ENCODE measurements at places on chromosomes 4 and X.

DNA sequence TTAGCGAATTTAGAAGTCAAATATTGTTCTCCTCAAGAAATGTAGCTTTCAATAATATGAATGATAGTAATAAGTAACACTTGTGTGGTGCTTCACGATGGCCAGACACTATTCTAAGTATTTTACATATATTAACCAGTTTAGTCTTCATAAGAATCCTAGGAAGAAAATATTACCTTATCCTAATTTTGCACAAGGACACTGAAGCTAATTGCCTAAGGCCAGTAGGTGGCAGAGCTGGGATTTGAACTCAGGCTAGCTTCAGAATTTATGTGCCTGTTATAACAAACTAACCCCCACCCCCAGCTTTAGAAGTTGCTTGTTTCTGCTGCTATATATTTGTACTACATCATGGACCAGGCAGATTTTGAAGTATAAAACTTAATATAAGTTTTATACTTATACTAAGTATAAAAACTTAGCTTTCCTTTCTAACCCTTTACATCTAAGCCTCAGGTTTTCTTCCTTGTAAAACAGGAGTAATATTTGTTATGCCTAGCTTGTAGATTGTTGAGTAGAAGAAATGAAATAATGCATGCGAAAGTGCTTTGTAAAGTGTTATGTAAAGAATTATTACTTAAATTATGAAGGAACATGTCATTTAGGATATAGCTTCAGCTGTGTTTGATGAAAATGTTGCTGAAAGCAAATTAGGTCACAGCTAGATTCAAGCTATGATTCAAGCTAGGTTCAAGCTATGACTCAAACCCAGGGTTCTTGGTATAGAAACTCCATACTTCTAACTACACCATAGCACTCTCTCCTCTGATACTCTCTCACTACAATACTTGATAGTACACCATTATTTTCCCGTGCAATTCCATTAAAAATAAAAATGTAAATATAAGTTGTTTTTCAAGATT lies 4.2 kb upstream of the CDS1 start:
- DNase-seq, result peak; percentile 32

DNA sequence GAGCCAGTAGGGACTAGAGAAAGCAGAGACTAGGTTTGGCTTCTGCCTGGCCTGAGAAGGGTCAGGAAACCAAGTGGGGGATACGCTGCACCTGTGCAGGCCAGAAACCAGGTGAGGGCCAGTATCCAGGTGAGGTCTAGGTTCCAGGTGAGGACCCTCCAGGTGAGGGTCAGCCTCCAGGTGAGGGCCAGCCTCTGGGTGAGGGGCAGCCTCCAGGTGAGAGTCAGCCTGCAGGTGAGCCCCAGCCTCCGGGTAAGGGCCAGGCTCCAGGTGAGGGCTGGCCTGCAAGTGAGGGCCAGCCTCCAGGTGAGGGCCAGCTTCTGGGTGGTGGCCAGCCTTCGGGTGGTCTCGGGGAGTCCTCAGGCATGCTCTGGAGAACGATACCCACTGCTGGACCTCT lies 238.8 kb downstream of the USP46 start:
- no peak for DNase-seq

DNA sequence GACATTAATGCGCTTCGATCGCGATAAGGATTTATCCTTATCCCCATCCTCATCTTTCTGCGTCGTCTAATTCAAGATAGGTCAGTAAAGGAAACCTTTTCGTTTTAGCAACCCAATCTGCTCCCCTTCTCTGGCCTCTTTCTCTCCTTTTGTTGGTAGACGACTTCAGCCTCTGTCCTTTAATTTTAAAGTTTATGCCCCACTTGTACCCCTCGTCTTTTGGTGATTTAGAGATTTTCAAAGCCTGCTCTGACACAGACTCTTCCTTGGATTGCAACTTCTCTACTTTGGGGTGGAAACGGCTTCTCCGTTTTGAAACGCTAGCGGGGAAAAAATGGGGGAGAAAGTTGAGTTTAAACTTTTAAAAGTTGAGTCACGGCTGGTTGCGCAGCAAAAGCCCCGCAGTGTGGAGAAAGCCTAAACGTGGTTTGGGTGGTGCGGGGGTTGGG lies 528 bp upstream of the FGF2 start:
- DNase-seq, result no peak

GRCh38 chrX:48045410-48046311 lies 25.8 kb downstream of the ZNF630 start:
- peak; percentile 32 for DNase-seq

DNA sequence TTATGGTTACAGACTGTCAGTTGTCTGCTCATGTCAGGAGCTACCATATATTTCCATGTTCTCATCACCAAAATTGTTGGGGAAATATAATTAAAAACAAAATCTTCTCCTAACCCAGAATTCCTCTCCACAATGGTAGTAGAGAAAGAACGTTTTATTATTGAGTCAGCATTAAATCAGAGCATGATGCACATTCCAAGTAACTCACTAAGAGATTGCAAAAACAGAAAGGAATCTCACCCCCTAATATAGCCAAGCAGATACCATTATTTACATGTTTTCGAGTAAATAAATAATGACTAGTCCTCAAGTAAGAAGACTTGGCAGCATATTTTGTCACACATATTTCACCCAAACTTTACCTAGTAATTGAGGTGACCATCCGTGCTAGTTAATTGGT lies 36.2 kb upstream of the ARHGEF6 start:
- DNase-seq, result no peak

- DNase-seq, result no peak
These were observed 344.3 kb downstream of the BCOR start for GRCh38 chrX:39753293-39753996.

DNA sequence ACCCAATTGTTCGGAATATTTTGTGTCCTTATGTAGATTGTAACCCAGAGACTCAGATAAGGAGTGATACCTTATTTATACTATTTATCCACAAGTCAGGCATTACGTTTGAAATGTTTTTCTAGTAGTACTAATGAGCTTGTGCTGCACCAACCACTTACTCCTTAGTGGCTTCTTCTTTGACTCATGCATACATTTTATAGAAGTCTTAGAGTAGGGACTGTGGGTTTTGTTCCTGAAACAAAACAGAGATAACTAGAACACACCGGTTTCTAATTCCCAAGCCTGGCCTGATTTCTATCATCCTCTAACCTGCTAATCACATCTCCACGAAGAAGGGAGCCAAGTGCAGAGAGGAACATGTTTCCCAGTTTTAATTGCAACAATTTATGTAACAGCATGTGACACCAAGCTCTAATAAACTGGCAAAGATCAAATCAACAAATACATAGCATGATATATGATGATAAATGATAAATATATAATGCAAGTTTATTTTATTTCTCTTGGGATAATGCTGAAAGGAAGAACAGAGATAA lies 32.3 kb downstream of the MGARP start:
- no peak for DNase-seq

GRCh38 chr4:183610613-183611012 lies 48.4 kb downstream of the RWDD4 start:
- DNase-seq, result no peak
